Posterior cingulate gyrus (tissue), 11 donors: ENCODE measurements at places on chromosomes 1 and 21.
A peak's percentile ranks its signal among the peaks of the same experiment; 100 is the strongest.

- DNase-seq = no peak
Observed at GRCh38 chr1:215002471-215002870, 80.1 kb upstream of the KCNK2 start.

GRCh38 chr1:53560581-53561502, 101.6 kb downstream of the DMRTB1 start:
- DNase-seq = no peak

GRCh38 chr1:214319938-214320337, 39.0 kb downstream of the SMYD2 start:
- DNase-seq = no peak

GRCh38 chr1:97502360-97502759, 418.5 kb downstream of the DPYD start:
- no peak for DNase-seq

GRCh38 chr1:92881391-92881790, 49.6 kb downstream of the RPL5 start:
- no peak for DNase-seq

DNA sequence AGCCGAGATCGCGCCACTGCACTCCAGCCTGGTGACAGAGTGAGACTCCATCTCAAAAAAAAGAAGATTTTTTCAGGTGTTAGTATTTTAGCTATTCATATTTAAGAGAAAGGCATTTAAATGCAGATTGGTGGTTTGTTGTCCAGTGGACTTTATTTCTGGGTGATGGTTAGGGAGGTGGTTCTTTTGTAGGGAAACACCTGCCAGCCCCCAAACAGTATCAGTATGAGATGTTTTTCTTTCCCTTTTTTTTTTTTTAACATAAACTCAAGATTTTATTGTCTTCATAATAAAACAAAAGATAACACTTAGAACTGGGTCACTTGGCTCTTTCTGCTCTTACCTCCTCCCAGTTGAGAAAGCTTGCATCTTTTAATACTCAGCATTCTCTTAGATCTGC, 9.9 kb downstream of the CCDC18 start:
- no peak for DNase-seq

DNA sequence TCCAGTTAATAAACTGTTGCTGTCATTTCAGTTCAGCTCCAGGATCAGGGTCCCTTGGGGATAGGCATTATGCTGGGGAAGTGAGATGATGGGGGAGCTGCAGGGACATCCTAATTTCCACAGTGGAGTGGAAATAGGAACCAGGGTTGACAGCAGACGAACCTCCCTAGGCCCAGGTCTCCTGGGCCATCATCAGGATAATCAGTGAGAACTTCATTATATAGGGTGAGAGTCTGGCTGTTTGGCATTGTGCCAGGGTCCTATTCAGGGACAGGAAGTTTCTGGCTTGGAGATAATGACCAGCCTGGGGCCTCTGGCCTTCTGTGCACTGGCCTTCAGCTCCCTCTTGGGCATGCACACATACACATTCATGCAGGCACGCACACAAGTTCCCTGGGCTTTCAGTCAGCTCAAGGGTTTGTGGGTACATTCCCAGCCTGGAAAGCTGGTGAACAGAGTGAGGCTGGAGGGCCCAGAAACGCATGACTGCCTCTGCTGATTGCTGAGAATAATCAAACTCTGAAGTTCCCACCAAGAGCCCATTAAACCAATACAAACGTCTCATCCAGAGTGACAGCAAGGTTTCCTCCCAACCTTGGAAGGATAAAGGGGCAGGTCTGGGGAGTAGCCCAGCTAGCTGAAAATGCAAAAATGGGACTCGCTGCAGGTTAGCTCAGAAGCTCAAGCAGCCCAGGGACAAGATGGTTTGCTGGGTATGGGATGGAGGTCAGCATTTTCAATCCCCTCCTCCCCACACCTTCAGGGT, 13.9 kb upstream of the LRIG2 start:
- DNase-seq = no peak

- DNase-seq = no peak
Observed at GRCh38 chr1:230919207-230919606, 50.9 kb upstream of the C1orf198 start.

- DNase-seq = no peak
Observed at GRCh38 chr21:30962013-30962412, 76.3 kb downstream of the KRTAP19-8 start.

GRCh38 chr1:204828352-204828850, 42.3 kb upstream of the NFASC start:
- DNase-seq = peak; percentile 90

GRCh38 chr1:225250432-225250831, 177.4 kb downstream of the LBR start:
- DNase-seq = no peak

- DNase-seq = no peak
Observed at GRCh38 chr1:231279081-231279480, 38.1 kb downstream of the GNPAT start.

- no peak for DNase-seq
Observed at GRCh38 chr21:44699502-44700001, 2.6 kb downstream of the KRTAP10-12 start.

DNA sequence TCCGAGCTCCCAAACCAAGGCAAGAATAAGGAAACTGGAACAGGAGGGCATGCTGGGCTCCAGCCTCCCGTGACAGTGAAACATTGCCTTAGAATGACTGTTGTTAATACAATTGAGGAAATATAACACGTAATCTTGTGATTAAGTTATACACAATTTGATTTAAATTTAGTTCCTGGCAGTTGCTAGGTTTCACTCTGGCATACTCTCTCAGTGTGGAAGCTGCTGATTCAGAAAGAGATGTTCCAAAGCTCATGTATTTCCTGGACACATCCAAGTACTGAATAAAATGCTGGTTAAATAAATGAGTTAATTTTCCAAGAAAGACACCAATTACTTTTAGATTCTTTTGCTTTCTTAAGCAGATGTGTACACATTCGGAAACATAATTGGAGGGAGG, 176.1 kb downstream of the GRIK1 start:
- DNase-seq = no peak

DNA sequence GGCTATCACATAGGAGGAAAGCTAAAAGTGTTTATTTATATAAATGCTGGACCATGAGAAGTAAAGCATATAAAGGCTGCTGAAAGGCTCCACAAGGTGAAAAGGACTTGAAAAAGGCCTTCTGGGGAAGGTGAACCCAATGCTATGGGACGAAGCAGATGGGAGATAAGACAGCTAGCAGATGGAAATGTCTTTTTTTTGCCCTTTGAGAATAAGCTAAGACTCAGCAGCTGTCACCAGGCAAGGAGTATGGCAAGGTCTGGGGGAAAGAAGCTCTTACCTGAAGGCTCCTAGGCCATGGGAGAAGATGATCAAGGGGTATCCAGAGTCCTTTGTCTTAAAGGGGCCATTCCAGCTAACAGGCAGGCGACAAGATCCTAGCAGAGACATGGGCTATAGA, 9.9 kb downstream of the PAFAH2 start:
- no peak for DNase-seq

DNA sequence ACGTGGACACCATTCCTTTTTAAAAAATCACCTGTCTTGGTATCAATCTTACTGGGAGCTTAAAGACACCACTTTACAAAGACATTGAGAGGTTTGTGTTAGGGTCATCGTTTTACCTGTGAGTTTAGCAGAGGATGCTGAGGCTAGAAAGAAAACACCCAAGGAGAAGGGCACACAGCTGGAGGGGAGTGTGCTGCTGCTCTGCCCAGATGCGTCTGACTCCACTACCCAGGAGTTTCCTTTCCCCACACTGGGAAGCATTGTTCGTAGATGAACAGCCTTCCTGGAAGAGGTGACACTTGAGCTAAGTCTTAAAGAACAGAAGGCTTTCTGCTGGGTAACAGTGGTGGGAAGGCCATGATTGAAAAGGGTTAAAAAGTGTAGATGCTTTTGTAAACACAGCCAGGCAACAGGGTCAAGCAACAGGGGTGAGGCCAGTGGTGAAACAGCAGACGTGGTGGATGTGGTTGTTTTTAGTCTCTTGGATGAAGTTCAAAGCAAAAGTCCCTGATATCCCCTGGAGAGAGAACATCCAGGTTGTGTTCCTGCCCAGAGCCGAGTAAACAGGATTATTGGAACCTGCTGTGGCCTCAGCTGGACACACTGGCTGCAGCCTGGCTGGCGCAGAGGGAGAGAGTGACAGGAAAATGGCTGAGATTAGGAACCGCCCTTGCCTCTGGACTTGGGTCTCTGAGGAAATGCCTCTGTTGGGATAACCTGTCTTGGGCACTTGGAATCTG, 198.6 kb upstream of the JUN start:
- no peak for DNase-seq

- no peak for DNase-seq
Observed at GRCh38 chr1:93750955-93751354, 69.3 kb upstream of the BCAR3 start.

- no peak for DNase-seq
Observed at GRCh38 chr1:77506771-77507170, 175.7 kb downstream of the ZZZ3 start.

- no peak for DNase-seq
Observed at GRCh38 chr1:209645574-209646452, 6.4 kb downstream of the LAMB3 start.

- DNase-seq = peak; percentile 84
Observed at GRCh38 chr1:205749234-205750137, 496 bp downstream of the NUCKS1 start.

DNA sequence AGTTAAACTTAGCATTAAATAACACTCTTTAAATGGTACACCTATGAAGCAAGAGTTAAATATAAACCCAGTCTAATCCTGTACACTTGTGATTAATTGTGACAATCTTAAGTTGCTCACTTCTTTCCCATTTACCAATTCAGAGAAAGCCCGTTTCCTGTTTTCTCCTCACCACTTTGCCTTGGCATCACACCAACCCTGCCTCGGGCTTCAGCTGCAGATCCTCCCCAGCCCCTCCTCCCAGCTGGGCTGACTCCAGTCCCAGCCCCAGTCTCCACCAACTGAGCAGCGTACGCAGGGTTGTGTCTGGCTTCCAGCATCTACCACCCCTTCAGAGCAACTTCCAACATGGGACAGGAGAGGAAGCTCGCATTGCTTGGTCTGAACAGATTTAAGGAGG, 4.1 kb downstream of the PYCR2 start:
- DNase-seq = peak; percentile 78

- no peak for DNase-seq
Observed at GRCh38 chr21:33936301-33937038, 20.9 kb upstream of the ATP5PO start.

DNA sequence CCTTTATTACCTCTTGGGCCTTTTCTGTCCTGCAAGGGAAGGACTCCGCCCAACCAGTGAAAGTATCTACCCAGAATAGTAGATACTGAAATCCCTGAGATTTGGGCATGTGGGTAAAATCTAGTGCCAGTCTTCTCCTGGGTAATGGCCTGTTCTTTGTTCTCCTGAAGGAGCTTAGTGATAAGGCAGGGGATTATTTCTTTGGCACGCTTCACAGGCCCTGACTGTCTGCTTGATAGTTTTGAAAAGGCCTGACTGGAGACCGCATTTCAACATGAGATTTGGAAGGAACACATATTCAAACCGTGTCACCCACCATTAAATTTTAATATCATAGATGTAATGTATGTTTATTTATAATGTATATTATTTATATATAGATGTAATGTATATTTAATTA, 48.9 kb downstream of the RASAL2 start:
- DNase-seq = no peak

GRCh38 chr1:69688193-69688592, 120.5 kb downstream of the LRRC7 start:
- no peak for DNase-seq

DNA sequence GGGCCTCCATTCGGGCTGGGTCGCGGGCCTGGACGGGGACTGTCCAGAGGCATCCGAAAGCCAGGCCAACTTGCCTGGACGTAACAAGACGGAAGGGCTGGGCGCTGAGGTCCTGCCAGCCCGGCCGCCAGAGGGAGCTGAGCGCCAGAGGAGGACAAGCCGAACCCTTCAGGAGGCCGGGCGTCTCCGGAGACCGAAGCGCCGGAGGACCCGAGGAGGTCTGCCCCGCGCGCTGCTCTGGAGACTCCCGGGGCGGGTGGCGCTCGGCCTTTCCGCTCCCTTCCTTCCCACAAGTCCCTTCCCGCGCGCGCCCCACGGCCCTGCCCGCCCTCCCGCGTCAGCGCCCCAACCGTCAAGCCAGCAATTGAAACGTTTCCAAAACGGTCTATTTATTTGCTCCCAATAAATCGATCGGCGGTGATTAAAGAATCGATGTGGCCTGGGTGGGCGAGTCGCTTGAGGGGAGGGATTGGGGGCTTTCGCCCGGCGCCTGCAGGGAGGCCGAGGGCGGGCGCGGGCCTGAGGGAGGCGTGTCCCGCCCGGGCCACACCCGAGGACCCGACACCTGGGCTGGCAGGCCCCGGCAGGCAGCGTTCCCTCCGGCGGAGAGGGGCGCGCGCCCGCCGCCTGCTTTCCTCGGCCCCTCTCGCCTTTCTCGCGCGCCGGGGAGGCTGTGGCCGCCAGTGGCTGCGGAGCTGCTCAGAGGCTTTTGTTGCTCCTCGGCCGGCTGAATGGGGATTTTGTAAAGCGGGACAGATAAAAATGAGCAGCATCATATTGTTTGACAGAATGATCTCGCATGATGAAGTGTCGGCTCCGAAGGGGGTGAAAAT, 5.2 kb upstream of the FOXD3 start:
- peak; percentile 79 for DNase-seq

DNA sequence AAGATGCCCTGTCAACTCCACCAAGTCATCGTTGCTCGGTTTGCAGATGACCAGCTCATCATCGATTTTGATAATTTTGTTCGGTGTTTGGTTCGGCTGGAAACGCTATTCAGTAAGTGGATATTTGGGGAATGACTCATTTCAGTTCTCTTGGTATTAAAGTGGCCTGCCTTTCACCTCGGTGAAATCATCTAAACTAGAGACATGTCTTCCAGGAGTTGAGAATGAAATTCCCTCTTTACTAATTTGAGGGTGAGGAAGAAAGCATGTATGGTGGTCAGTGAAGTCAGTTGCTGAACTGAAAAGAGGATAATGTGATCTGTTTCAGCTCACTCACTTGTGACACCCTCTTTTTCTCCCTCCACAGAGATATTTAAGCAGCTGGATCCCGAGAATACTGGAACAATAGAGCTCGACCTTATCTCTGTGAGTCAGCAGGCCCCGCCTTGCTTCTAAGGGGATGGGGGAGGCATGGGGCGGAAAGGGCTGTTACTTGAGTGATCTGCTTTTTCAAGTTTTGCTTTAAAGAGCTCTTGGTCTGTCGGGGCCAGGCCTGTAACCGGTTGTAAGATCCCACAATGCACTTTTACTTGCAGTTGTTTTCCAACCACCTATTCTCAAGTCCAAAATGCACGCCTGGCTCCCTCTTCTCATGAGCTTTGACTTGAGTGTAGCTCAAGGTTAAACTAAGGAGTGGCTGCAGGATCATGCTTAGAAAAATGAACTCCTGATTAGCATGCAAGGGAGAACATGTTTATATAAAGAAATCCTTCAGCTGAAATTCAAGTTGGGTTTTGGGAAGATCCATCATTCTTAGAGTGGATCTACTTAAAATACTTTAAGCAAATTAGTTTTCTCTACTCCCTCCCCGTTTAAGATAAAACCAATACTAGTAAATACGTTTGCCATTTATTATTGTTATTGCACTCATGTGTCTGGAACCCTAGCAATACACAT, 59.8 kb downstream of the CAPN2 start:
- no peak for DNase-seq
